ENCODE measurements at places on chromosomes 7 and 10.

DNA sequence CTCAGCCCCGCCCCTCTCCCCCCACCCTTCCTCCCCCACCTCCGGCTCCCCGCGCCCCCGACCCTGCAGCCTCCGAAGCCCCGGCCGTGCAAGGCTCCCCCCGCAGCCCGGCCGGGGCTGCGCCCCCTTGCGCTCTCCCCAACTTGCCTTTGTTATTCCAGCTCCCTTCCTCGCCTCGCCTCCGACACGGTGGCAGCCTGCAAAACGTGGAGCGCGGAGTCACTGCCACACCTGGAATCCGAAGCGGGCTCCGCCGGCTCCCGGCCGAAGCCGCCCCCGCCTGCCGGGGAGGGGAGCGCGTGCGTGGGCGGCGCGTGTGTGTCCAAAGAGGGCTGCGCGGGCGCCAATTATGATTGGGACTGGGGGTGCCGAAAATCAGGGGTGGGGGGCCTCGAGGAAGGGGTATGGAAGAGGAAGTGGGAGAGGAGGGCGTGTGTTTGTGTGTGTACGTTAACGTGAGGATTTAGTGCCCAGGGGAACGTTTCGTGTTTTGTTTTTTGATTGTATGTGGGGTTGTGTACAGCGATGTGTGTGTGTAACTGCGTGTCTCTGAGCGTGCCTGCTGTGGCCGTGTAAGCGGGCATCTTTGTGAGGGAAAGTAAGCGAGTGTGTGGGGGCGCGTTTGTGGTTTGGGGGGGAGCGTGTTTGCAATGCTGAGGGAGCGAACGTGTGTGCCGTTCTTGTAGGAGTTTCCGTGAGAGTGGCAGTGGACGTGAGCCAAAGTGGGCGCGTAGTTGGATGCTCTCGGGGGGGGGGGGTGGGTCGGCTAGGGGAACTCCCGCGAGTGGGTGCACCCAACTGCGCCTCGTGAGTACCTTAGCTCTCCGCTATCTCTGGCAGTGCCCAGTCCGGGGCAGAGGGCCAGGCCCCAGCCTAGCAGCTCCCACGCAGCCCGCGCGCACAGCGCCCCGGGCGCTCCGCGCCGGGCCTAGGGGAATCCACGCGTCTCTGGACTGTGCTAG is 1.2 kb upstream of the ZMIZ1 start:
- DNase-seq = peak; percentile 82

- no peak for DNase-seq
Measured at GRCh38 chr10:817371-817770, 114.1 kb downstream of the LARP4B start.

DNA sequence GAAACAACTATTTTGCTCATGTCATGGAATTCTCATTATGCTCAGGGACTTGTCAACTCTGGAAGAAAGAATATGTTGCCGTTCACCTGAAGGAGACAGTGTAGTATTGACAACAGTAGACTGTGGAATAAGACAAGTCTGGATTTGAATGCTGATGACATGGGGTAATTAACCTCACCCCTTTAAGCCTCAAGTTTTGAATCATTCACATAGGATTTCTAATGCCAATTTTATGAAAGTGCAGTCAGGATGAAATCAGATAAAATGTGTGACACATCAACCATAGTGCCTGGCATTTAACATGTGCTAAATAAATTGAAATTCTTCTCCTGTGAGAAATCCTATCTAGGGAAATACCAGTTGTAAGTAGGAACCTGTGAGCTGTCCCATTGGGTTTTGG is 305.8 kb downstream of the KIF20B start:
- no peak for DNase-seq

DNA sequence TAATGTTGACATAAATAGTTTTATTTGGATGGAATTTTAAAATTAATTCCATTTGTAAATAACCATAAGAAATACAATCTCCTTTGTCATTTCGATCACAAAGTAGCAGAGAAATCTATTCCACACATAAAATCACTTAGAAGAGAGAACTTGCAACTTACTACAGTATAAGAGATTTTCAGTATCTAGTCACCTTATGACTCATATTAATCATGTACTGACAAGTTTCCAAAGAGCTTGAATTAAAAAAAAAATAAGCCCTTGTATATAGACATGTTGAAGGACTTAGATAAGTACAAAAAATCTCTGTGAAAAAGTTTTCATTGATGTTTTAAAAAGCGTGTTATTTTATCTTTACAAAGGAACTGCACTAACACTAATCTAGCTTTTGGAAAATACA is 207.1 kb upstream of the ETV1 start:
- DNase-seq = no peak

DNA sequence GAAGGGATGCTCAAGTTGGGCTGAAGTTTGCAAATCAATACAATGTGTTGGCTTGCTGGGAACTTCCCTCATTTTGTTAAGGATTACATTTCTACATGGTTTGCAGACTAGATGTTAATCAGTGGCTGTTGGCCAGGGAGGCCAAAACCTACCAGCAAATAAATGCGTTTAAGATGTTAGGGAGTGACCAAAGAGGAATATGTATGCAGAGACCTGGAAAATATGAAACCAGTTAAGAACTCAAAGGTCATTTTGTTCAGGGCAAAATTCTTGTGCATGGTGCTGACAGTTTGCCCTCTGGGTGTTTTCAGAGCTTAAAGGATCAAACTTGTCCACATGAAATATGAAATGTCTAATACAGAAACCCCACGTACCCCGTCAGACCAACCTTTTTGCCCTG is 30.3 kb downstream of the GATA3 start:
- DNase-seq = no peak

GRCh38 chr7:114988755-114989375 is 67.0 kb downstream of the MDFIC start:
- DNase-seq = no peak

DNA sequence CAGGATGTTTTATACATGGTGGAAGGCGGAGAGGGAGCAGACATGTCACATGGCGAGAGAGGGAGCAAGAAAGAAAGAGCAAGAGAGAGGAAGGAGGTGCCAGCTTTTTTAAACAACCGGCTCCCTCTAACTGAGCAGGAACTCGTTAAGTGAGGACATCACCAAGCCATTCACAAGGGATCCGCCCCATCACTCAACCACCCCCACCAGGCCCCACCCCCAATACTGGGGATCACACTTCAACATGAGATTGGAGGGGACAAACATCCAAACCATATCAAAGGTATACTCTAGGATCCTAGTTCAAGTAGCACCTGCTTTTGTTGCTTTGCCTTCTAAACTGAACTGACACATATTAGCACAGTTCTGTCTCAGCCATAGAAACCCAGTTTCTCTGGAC is 141.9 kb upstream of the KLF14 start:
- DNase-seq = no peak

DNA sequence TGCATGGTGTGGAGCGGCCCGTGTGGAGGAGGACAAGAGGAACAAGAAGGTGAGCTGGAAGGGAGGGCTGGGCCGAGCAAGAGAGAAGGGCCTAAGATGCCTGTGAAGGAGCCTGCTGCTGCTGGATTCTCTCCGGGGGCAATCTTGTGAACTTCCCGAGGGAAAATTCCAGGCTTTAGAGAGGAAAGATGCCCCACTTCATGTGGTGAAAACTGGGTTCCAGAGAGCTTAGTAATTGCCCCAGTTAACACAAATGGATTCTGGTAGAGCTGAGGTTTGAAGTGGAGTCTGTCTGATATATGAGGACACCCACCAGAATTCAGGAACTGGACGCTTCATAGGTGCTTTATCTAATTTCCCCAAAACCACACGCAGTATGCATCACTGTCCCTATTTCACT is 114.1 kb upstream of the ZMIZ1 start:
- DNase-seq = no peak

DNA sequence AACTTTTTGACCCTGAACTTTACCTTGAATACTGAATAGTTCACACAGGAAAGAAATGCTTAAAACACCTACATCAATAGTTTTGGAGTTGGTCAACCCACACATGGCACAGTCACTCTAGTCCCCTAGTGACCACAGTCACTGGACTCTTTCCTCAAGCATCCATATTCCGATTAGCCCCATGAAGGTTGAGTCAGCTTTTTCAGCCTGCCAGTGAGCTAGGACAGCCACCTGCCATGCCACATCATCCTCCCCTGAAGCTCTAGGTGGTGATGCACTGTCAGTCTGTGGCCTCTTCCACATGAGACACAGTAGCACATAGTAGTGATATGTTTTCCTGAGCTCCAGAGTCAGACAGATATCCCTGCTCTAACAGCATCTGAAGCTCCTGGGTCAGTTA is 537.2 kb downstream of the XPNPEP1 start:
- DNase-seq = no peak

DNA sequence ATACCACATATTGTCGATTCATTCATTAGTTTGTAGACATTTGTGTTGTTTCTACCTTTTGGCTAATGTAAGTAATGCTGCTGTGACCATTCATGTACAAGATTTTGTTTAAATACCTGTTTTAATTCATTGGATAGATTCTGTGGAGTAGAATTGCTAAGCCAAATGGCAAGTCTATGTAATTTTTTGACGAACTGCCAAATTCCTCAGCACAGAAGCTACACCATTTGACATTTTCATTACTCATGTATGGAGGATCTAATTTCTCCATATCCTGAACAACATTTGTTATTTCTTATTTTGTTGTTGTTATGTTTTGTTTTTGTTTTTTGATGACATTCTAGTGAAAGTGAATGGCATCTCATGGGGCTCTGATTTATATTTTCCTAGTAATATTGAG is 1351.3 kb upstream of the SORCS1 start:
- no peak for DNase-seq

- DNase-seq = no peak
Measured at GRCh38 chr7:127250312-127251035, 2.3 kb downstream of the GRM8 start.

- DNase-seq = no peak
Measured at GRCh38 chr7:13414661-13415107, 574.8 kb downstream of the ETV1 start.

DNA sequence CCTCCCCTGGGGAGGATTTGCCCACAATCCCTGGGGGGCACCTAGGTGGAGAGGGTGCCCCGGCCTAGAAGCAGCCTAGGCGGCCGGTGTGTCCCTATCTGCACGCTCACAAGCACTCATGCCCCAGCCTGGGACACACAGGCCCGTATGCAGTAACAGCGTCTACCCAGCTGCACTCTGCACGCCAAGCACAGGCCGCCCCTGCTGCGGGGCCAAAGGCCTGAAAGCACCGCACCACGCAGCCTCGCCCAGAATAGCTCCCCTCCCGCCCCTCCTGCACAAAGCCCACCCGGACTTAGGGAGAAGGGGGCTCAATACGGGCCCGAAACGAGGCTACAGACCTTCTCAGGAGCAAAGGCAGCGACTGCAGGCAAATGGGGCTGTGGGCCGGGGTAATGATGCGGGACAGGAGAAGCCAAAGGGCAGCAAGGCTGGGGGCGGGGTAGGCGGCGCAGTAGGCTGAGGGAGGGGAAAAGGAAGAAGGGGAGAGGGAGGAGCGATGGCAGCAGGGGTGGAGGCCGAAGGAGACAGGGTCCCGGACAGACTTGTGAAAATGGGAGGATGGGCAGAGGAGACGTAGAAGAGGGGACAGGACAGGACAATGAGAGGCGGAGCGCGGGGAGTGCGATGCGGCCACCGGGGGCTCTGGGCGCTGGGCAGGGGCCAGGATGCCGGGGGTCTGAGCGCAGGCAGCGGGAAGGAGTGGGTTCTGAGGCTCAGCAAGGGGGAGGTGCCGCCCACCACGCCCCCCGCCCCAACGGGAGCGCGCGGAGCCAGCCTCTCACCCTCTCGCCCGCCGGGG is 544 bp downstream of the GPRIN2 start:
- peak; percentile 3 for DNase-seq

- DNase-seq = no peak
Measured at GRCh38 chr10:22646388-22646853, 68.0 kb downstream of the PIP4K2A start.

GRCh38 chr10:103653581-103654037 is 160.1 kb downstream of the NEURL1 start:
- DNase-seq = no peak

GRCh38 chr10:123721441-123722049 is 55.4 kb downstream of the GPR26 start:
- DNase-seq = no peak

- DNase-seq = no peak
Measured at GRCh38 chr7:155449008-155449868, 8.7 kb upstream of the EN2 start.

DNA sequence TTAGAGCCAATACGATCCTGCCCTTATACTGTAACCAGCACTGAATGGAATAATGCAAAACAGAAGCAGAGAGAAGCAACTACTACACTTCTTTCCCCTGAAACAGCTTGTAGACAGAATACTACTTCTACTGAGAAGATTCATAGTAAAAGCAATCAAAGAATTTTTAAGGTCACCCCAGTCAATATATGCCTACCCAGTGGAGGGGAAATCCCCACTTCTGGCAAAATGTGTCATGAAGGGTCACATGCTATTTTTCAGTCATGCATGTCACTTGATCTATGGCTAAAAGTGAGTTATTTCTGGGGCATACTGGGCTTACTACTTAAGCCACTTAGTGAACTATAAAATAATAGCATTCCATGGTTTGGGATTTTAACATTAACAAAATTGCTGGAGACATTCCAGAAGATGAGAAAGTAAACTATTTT is 25.6 kb downstream of the IRF5 start:
- DNase-seq = peak; percentile 64

DNA sequence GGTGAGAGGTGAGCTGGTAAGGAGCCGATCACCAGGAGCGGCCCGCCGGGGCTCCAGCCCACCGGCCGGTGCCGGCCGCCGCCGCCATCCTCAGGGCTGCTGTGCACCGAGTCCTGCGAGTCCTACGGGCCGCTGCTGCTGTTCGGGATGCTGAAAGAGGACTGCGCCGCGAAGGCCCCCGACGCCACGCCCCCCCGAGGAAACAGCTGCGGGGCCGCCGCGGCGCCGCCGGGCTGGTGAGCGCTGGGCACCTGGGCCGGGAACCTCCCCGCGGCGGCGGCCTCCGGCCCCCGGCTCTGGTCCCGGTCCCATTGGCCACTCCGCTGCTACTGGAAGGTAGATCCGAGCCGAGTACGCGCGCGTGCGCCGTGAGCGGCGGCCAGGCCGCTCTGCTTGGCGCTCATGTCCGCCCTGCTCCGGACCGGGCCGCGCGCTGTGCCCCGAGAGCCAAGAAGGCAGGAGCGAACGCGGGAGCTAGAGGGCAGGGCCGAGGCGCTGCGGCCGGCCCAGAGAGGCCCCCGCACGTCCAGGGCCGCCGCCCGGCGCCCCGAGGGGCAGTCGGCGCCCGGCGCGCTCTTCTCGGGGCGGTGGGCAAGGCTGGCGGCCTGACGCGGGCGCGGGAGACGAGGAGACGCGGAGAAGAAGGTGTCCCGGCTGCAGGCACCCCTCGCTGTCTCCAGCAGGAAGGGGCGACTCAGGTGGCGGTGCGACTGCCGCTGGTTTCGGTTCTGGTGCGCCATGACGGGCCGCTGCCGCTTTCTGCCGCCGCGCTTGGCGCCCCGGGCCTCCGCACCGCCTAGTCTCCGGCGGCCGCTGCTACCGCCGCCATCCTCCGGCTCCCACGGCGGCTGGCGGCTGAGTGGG is 121.3 kb upstream of the WIPF3 start:
- peak; percentile 23 for DNase-seq

DNA sequence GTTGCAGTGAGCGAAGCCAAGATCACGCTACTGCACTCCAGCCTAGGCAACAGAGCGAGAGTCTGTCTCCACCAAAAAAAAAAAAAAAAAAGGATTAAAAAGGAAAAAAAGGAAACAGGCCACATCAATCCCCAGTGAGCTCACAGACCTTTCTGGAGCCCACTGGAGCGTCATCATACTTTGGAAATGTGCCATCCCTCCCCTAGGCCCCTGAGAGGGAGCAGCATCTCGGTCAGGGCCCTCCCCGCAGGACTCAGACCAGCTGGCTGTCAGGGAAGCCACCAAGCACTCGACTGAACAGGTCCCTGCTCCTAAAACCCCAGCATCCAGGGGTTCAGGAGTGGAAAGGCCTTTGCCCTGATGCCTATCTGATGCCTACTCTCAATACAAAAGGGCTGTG is 97.9 kb upstream of the SH2B2 start:
- no peak for DNase-seq

GRCh38 chr7:97089771-97090170 is 27.7 kb upstream of the SDHAF3 start:
- no peak for DNase-seq

Data from stimulated activated CD4-positive, alpha-beta T cell treated with anti-CD3 and anti-CD28 coated beads, Interleukin-4, amount 100 ng/mL, for 24 hours (primary cell).